ENCODE measurements at places on chromosomes 3 and 15.

- no peak for DNase-seq
Measured at GRCh38 chr3:140277886-140278285, 342.9 kb downstream of the CLSTN2 start.

DNA sequence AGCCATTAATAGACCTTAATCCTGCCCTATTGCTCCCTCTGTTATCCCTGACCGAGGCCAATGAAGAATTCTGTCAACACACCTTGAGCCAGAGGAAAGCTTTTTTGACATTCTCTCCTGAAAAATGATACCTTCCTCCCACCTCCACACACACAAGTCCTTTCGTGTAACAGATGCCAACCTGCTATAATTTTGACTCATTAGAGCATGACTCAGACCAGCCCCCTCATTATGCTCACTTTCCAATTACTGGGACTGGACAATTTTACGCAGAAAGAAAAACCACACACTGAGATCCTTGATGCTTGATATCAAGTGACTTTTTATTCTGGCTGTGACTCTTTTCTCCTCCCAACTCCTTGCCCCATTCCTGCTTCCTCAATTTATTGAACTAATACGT lies 50.9 kb downstream of the LSAMP start:
- no peak for DNase-seq

GRCh38 chr15:28975766-28976179 lies 90.0 kb downstream of the APBA2 start:
- no peak for DNase-seq

- DNase-seq, result no peak
Measured at GRCh38 chr3:124772081-124772831, 42.0 kb downstream of the UMPS start.

- DNase-seq, result no peak
Measured at GRCh38 chr3:13494463-13495350, 14.6 kb downstream of the HDAC11 start.

DNA sequence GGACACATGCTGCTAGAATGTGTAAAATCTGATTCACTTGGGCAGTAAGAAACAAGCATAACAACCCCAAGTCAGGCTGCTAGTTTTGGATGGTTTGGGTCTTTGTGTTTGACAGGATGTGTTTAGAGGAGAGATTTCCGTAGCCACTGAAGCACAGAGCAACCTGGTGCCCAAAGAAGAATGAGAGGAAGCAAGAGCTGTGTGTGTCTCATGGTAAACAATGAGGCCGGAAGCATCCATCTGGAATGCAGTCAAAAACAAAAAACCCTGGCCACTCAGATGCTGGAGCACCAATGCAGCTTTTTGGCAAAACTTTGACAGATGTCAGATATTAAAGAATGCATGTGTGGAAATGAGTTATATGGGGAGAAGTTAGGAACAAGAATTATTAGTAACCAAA lies 39.4 kb upstream of the SNRK start:
- DNase-seq, result no peak

Measured in AG09319 (cell line).